ENCODE measurements at places on chromosomes 12 and 14. TPM values are rescaled to one million over a fixed set of nuclear protein-coding genes. Genes with fewer than 3 reads are reported as not detected.

The TAS2R46 gene
- 0.22 TPM for polyA plus RNA-seq

The GUCY2C gene
- 0.09 TPM for polyA plus RNA-seq

The C12orf43 gene
- polyA plus RNA-seq: 7.9 TPM

The PDE3A gene
- polyA plus RNA-seq: 0.46 TPM

The RNASE7 gene
- polyA plus RNA-seq: 0.04 TPM

The G2E3 gene
- polyA plus RNA-seq: 13.8 TPM

The GPR137C gene
- polyA plus RNA-seq: 0.34 TPM

Measured in HepG2 (cell line).